ENCODE measurements at places on chromosomes 2 and 18.

GRCh38 chr2:170944545-170944944, 15.5 kb downstream of the GORASP2 start:
- DNase-seq, result no peak

- no peak for DNase-seq
Measured at GRCh38 chr18:59649591-59649990, 47.6 kb downstream of the CCBE1 start.

- DNase-seq, result no peak
Measured at GRCh38 chr2:159251296-159252173, 35.0 kb downstream of the WDSUB1 start.

DNA sequence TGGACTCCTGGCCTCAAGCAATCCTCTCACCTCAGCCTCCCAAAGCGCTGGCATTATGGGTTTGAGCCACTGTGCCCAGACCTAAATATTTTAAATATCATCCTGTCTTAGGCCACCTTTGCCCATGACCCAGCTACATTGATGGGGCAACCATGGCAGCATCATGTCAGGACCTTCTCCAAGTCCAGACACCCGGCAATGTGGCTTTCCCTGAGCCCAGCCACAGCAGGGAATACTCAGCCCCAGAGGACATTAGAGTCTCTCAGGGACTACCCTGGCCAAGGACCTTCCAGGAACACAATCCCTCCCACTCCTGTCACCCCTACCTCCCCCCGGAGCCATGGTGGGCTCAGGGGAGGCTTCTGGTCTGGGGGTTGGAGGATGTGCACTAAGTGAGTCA, 72.8 kb downstream of the SMAD7 start:
- no peak for DNase-seq

GRCh38 chr2:5057891-5058351, 634.3 kb upstream of the SOX11 start:
- no peak for DNase-seq

DNA sequence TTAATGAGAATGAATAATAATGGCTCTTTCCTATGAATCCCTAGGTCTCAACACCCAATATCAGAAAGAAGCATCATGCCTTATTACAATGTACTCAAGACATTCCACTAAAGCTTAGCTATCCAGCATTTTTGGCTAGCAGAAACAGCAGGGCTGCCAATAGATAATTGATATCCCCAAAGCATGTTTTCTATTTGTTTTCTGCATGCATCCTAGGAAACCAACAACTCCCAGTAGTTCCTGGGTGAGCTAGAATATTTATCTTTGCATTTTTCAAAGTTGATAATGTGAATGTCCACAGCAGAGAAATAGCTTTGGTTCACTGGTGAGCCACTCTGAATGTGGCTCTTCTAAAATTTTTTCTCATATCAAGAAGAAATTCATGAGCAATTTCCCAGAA, 5.8 kb upstream of the ANTXR1 start:
- no peak for DNase-seq

DNA sequence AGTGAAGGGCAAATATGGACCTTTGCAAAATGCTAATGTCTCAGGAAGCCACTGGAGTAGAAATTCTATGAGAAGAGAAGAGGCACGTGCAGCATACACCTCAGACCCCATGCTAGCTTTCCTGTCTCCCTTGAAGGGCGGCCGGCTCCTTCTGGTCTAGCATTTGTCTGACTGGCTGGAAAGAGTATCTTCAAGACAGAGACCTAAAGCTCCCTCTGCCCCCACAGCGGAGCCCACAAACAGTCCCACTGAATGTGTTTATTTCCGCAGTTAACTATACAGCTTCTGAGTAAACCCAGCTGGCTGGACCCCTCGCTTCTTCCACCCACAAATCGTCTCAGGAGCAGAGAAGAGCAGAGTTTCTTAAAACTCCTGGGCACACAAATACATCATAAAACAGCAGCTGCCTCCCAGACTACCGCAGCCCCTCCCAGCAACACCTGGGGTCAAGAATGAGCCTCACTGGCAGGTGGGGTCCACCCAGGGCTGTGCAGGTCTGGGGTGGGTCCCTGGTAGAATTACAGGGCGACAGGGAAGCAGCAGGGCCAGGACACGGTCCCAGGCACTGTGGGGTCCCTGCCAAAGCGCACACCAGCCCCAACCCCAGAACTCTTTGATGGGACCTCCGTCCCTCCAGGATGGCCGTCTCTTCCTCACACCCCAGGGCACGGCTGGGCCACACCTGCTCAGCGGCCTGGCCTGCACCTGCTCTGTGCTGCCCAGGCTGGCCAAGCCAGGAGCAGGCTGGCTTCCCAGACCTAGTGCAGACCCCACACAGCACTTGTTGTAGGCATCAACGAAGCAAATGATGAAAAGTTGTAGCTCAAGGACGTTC, 103.8 kb downstream of the PXDN start:
- DNase-seq, result no peak

- DNase-seq, result no peak
Measured at GRCh38 chr2:53827398-53828175, 32.2 kb downstream of the GPR75 start.

DNA sequence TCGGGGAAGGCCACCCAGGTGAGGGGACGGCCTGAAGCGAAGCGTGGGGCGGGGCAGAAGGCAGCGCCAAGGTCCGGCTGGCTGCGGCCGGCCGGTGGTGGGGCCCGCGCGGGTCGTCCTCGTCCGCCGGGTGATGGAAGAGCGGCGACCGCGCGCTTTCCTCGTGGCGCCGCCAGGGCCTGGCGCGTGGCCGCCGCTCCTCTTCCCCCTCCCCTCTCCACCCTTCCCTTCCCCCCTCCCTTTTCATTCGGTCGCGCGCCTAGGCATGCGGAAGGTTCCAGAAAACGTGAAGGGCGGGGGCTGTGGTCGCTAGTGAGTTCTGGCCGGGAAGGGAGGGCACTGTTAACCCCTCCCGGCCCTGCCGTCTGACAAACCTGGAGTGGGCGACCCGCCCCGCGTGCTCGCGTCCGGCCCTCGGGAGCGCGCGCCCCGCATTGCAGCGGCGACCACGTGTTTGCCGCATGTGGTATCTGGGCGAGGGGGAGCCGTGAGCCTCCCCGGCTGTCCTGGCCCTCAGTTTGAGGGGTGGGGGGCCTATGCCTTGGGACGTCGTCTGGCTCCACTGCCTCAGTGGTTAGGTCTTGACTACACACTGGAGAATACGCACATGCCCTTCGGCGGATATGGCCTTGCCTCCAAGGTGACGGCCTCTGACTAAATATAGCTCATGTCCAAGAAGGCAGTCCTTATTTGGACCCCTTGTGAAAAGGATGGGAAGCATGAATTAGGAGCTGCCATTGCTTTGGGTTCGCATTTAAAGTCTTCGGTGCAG, 579 bp downstream of the MAT2A start:
- DNase-seq, result peak; percentile 22

DNA sequence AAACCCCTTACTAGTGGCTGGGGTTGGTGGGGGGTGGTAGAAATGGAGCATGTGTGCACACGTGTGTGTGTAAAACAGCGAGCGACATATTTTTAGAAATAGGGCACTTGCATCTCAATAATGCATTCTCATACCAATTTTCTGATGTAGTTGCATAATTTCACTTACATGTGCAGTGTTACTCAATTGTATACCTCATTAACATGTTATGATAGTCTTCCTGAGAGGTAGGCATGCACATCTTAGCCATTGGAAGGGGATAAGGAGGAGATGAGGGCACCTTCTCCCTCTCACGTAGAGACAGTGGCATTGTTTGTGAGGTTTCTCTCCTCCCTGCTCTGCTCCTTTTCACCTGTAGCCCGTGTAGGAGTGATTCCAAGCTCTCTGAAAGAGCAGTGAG, 44.6 kb upstream of the RND3 start:
- DNase-seq, result no peak

- no peak for DNase-seq
Measured at GRCh38 chr2:1709335-1709605, 35.0 kb downstream of the PXDN start.

DNA sequence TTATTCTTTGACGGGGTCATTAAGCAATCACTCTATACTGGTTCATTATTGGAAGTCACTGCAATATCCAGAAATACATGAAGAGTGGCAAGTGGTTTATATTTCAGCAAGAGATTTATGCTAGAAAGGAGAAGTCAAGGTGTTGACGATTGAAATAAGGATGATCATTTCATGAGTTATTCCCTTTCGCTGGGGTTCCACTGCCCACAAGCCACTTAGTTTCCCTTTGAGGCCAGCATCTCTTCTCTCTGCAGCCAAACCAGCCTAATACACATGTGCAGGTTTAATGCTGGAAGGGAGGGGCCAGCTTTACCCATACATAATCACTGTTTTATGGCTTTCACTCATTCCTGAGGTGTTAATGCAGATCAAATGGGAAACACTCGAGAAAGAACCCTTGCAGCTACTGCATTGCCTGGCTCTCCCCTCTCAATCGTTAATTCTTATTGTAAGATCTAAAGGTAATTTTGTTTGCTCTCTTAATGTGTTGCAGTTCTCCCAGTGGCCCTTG, 108.4 kb downstream of the MEIS1 start:
- DNase-seq, result no peak

- no peak for DNase-seq
Measured at GRCh38 chr2:161915121-161915520, 158.9 kb downstream of the DPP4 start.

DNA sequence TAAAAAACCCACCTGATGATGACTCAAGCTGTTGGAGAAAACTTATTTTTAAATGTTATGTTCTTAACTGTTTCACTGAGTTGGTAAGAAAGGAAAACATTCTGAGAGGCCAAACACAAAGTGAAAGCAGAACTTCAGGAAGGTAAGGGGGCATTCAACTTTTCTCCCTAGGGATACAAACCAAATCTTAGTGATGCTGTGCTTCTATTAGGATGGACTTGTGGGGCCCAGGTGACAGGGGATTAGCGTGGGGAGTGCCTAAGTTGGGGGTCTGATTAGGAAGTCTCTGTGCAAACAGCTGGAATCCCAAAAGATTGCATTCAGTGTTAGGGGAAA, 18.5 kb downstream of the PDCL3 start:
- no peak for DNase-seq

DNA sequence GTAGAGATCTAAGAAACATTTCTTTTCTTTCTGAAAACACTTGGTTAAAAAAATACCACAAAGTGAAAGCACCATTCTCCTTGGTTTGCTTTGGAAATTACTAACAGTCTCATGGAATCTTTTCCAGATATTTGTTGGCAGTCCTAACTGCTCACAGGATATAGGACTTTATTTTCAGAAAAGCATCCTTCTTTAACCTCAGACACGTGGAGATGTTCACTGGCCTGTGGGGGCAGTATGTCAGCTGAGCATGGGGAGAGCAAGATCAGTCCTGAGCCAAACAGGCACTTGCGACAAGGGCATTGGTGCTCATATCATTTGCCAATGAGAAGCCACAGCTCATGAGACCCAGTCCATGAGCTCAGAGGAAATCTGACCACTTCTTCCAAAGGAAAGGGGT, 371.9 kb downstream of the NBAS start:
- no peak for DNase-seq

- no peak for DNase-seq
Measured at GRCh38 chr18:70363861-70364260, 75.0 kb downstream of the SOCS6 start.

DNA sequence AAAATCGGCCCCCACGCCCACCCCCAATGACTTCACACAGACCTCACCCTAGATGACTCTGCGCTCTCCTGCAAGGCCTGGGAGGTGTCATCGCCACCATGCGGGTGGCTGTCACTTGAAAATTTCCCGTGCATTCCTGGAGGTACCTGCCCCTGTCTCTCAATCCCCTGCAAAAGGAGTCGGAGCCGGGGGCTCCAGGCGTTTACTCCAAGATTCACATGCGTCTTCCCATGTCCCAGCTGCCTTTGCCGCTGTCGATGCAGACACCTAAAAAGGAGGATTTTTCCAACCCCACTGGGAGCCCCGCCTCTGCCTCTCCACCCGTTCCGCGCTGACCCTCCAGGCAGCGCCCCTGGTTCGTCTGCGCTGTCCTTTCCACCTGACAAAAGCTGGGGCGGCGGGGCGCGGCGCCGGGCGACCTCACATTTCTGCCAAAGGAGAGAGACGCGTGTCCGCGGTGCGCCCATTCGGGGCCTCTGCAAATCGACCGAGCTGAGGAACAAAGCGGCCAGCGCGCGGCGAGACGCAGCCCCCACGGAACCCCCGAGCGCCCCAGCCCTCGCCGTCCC, 667 bp downstream of the REEP1 start:
- DNase-seq, result no peak

DNA sequence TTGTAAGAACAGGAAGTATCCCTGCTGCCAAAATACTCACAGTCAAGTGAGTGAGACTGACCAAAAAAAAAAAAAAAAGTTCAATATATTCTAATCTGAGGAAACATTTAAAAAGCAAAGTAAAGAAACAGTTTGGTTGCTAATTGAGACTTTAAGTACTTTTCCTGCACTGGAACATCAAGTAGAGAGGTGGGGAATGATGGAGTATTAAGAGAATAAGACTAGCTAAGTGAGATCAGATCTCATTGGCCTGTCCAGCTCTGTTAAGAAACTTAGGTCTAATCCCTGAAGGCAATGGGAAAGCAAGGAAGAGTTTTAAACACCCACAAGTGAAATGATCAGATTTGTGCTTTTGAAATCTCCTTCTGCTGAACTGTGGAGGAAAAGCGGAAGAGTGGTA, 27.8 kb upstream of the MAP4K3 start:
- no peak for DNase-seq

DNA sequence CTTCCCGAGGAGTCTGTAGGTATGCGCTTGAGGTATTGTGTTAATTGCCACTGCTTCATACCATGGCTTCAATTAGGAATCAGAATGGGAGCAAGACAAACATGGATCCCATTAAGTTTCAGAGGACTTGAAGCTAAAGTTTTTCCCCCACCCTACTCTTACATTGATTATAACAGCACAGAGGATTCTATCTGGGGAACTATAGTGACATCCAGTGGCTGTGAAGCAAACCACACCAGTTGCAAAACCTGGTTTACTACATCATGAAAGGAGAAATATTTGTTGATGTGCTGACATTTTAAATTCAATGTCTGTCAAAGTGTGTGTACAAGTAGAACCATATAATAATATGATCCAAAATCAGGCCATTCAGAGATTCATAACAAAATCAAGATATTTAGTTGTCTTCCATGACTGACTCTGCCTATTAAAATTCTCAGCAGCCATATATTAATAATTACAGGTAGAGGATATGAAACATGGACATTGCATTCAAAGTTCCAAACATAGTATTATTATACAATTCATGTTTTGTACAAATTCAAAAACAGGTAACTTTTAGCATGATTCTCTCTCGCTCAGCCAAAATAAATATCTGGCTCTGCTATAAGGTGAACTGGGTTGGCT, 82.9 kb downstream of the GRB14 start:
- DNase-seq, result no peak

GRCh38 chr18:46294751-46295150, 190.6 kb downstream of the HAUS1 start:
- DNase-seq, result no peak
